Body of pancreas (tissue), 4 donors: ENCODE measurements at places on chromosomes 1 and 21. TPM values are rescaled to one million over a fixed set of nuclear protein-coding genes. Genes with fewer than 3 reads are reported as not detected.
A peak's percentile ranks its signal among the peaks of the same experiment; 100 is the strongest.

The GJC2 gene
- 1.6 TPM for total RNA-seq

- H3K27ac ChIP-seq: no peak overlapping the region
- H3K36me3 ChIP-seq: no peaks in the 10 kb centered on the region
- peaks cover 13% of the 10 kb centered on the region for H3K4me1 ChIP-seq
- no peak overlapping the region for H3K4me3 ChIP-seq
These were observed 118.7 kb upstream of the BARHL2 start for GRCh38 chr1:90835661-90836344.

DNA sequence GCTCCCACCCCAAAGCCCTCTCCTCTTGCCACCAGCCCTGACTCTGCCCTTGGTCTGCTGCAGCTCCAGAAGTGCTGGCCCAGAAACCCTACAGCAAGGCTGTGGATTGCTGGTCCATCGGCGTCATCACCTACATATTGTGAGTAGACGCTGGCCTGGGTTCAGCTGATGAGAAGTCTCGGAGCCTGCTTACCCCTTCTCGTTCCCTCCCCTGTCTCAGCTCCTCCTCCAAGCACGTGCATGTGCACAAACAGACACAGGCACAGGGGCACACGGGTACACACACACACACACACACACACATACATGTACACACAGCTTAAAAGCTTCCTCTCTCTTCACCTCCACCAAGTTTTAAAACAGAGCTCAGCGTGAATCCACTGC, 24.3 kb downstream of the CAMK1G start:
- H3K27me3 ChIP-seq: no peaks in the 10 kb centered on the region
- DNase-seq: no peak
- H3K4me1 ChIP-seq: no peaks in the 10 kb centered on the region
- H3K4me3 ChIP-seq: no peak overlapping the region

DNA sequence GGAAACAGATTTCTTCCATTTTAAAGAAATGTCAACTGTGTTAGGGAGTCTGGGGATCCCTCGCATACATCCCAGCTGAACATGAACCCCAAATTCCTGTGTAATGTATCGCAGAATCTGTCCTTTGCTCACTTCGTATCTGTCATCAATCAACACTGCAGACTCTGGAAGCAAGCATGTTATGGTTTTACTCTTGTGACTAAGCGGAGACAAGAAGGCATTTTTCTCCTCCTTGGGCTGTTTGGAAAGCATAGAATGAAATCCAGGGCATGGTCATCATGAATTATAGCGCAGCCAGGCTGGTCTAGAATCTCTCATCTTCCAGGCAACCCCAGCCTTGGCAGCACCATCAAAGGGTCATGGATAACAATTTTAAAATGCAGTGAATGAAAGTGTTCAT, 290.2 kb downstream of the KIF26B start:
- no peaks in the 10 kb centered on the region for H3K36me3 ChIP-seq
- no peak for DNase-seq
- H3K4me3 ChIP-seq: no peak overlapping the region
- H3K4me1 ChIP-seq: no peaks in the 10 kb centered on the region

DNA sequence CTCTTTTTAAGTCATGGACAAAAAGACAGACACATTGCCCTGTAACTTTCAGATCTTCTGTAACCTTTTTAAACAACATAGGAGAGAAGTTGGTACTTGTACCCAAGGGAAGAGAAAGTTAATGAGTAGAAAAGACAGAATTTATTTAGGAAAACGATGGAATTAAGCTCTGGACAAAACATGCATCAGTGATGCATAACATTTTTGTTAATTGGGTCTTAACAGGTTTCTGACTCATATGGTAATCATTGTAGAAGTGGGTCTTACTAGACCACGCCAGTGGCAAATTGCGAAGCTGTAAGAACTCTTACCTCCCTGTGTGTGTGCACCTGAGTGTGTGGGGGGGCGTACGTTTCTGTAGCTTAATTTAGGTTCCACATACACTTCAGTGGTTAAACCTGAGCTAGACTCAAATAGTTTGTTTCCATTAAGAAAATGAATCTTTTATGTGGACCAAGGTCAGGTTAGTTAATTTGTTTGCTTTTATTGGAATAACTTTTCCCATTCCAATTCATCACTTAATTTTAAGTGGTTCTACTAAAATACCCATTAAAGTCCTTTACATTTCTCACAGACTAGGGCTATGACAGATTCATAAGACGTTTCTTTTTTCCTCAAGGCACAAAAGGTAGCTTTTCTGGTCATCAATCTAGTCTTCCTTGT, 48.1 kb downstream of the NFIA start:
- H3K27me3 ChIP-seq: no peaks in the 10 kb centered on the region
- no peaks in the 10 kb centered on the region for H3K36me3 ChIP-seq
- no peak overlapping the region for H3K4me3 ChIP-seq
- H3K27ac ChIP-seq: no peak overlapping the region
- DNase-seq: no peak

DNA sequence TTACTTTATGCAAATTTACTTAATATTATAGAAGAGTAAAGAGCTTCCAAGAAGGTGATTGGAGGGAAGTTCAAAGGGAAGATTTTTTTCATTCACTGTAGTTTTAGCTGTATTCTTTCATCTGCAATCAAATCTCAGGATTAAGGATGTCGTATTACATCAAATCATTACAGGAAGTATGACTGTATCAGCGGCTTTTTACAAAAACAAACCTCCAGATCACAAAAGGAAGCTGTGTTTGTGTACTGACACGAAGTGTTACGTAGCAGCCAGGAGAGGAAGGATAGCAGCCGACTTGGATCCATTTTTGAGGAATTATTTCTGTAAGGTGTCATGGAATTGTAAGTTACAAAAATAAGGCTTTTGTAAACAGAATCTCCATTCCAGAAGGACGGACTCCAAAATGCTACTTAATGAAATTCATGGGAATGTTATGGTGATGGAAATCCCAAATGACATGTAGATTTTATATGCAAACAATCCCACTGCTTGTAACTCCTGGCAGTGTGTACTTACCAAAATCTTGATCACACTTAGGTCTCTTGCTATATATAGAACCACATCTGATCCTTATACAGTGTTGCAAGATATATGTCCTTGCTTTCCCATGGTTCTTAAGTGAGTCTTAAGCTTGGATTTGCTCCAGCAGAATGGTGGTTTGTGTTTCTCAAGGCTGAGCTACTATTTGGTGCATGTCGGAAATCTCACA, 49.8 kb downstream of the KCNJ15 start:
- H3K4me3 ChIP-seq: no peak overlapping the region
- H3K27ac ChIP-seq: peak overlapping the region; percentile 30
- H3K36me3 ChIP-seq: no peaks in the 10 kb centered on the region
- DNase-seq: no peak

GRCh38 chr21:42404539-42404938, 837 bp downstream of the UBASH3A start:
- no peaks in the 10 kb centered on the region for H3K4me1 ChIP-seq
- H3K27ac ChIP-seq: no peak overlapping the region
- no peaks in the 10 kb centered on the region for H3K36me3 ChIP-seq
- no peak overlapping the region for H3K4me3 ChIP-seq
- DNase-seq: no peak
- no peaks in the 10 kb centered on the region for H3K27me3 ChIP-seq

- no peaks in the 10 kb centered on the region for H3K36me3 ChIP-seq
- no peak overlapping the region for H3K4me3 ChIP-seq
- no peak overlapping the region for H3K27ac ChIP-seq
- no peaks in the 10 kb centered on the region for H3K27me3 ChIP-seq
These were observed 52.6 kb upstream of the EPS8L3 start for GRCh38 chr1:109816175-109816811.

DNA sequence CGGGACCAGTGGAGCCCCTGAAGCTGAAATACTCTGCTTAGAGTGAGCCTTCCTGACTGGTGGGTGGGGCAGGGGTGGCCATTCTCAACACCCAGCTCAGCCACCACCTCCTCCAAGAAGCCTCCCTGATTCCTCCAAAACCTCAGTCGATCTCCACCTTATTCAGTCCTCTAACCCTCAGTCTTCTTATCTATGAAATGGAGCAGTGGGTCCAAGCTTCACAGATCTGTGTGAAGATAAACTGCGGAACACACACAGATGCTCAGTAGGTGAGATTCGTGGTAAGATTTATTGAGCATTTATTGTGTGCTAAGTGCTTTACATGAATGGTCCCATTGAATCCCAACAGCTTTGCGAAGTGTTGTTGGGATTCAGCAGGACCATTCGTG, 93.1 kb upstream of the RUNX3 start:
- no peak for DNase-seq
- H3K27ac ChIP-seq: no peak overlapping the region
- no peak overlapping the region for H3K4me3 ChIP-seq

The ASPM gene
- total RNA-seq: under 0.01 TPM

The LCE4A gene
- total RNA-seq: not detected

The RERE gene
- 128 TPM for total RNA-seq

GRCh38 chr1:176522310-176522845, 59.4 kb downstream of the PAPPA2 start:
- no peak for DNase-seq
- no peak overlapping the region for H3K27ac ChIP-seq
- H3K4me1 ChIP-seq: peaks cover 9% of the 10 kb centered on the region
- H3K27me3 ChIP-seq: no peaks in the 10 kb centered on the region
- H3K36me3 ChIP-seq: no peaks in the 10 kb centered on the region

DNA sequence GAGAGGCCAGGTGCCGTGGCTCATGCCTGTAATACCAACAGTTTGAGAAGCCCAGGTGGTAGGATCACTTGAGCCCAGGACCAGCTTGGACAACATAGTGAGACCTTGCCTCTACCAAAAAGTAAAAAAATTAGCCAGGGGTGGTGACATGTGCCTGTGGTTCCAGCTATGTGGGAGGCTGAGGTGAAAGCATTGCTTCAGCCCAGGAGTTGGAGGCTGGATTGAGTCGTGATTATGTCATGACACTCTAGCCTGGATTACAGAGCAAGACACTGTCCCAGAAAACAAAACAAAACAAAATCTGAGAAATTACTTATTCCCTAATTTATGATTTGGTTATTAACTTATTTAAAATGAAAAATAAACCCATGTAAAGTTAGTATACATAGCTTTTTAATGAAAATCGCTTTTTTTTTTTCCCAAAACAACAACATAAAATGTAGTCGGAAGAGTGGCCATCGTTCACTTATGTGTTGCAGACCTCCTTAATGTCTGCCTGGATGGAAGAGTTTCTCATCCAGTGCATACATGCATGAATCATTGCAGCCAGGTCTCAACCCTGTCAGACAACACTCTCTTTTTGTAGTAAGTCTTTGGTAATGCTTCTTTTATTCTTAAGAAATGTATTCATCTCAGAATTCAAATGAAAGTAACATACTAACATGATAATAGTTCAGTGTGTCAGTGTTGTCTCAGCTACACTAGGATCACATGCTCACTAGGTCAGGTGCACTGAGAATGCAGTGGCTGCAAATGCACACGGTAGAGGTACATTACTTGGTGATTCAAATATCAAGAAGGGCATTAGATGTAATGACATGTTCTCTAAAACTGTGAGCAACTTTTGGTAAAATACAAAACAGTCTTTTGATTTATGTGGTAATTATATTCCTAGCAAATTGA, 28.0 kb downstream of the ITSN1 start:
- H3K4me1 ChIP-seq: no peaks in the 10 kb centered on the region
- H3K27ac ChIP-seq: no peak overlapping the region
- H3K27me3 ChIP-seq: no peaks in the 10 kb centered on the region
- no peak for DNase-seq

- DNase-seq: no peak
- no peaks in the 10 kb centered on the region for H3K27me3 ChIP-seq
- H3K36me3 ChIP-seq: no peaks in the 10 kb centered on the region
- H3K27ac ChIP-seq: no peak overlapping the region
- no peak overlapping the region for H3K4me3 ChIP-seq
- H3K4me1 ChIP-seq: peaks cover 5% of the 10 kb centered on the region
These were observed 274.2 kb upstream of the C1orf105 start for GRCh38 chr1:172146141-172146850.

DNA sequence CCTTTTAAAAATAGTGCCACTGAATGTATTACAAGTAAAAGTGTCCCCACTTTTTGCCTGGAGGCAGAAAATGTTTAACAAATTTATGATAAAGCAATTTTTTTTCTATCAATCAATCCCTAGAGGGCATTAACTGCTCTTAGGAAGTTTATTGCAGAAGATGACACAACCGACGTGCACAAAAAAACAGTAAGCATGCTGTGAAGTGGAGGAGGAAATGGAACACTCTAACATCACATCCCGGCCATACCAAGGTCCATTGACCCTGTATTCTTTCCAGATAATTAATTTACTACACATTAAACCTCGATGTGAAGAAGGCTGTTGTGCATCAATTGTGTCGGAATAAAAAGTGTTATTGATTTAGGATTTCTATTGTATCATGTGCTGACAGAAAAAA, 264.9 kb upstream of the NR5A2 start:
- DNase-seq: no peak
- H3K27ac ChIP-seq: no peak overlapping the region
- no peaks in the 10 kb centered on the region for H3K4me1 ChIP-seq
- no peak overlapping the region for H3K4me3 ChIP-seq
- no peaks in the 10 kb centered on the region for H3K36me3 ChIP-seq

DNA sequence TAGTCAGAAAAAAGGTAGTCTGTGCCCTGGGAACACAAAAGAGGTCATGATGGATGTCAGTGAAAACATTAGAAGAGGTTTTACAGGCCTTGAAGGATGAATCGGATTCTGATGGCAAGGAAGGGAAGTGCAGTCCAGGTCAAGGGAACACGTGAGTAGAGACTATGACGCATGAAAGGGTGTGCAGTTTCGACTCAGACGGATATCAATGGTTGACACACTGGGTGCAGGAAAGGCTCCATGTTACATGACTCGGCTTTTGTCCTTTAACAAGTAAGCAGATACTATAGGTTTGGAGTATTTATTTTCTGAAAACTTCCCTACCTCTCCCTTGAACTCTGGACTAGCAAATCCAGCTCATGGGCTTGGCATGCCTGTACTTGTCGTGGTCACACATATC, 55.3 kb downstream of the SEC16B start:
- peaks cover 9% of the 10 kb centered on the region for H3K4me1 ChIP-seq
- no peaks in the 10 kb centered on the region for H3K36me3 ChIP-seq
- H3K27ac ChIP-seq: no peak overlapping the region
- H3K27me3 ChIP-seq: no peaks in the 10 kb centered on the region
- DNase-seq: no peak
- no peak overlapping the region for H3K4me3 ChIP-seq

- H3K27me3 ChIP-seq: no peaks in the 10 kb centered on the region
- no peak for DNase-seq
- peak overlapping the region; percentile 82 for H3K27ac ChIP-seq
- H3K4me3 ChIP-seq: no peak overlapping the region
These were observed 5.2 kb downstream of the SELENON start for GRCh38 chr1:25804964-25805862.

The RHD gene
- total RNA-seq: not detected

The FCRL3 gene
- not detected for total RNA-seq

The ZSWIM5 gene
- 4.4 TPM for total RNA-seq

DNA sequence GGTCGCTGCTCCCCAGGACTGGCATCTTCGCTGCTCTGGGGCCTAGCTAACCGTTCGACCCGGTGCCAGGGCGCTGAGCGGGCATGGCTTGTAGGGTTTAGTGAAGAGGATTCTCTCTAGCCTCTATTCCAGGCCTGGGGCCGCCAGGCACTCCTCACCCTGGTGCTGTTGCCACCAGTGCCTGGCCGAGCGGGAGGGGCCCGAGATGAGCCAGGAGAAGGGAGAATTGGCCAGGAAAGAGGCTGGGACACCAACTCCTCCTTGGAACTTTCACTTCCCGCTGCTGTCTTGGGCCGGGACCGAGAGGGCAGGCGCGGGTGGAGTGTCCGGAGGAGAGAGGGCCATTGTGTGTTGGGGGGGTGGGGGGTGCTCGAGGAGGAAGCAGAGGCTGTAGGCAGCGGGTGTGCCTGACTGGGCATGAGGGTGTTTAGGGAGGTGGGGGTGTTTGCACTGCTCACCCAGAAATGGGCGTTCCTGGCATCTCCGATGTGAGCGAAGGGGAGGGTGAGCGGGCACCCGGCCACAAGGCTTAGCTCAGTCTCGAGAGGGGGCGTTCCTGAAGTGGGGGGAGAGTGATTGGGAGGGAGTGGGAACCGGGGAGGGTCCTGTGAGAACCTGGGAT, 772 bp downstream of the ADAM15 start:
- peak; percentile 46 for DNase-seq
- peak overlapping the region; percentile 32 for H3K4me3 ChIP-seq
- H3K4me1 ChIP-seq: peaks cover 31% of the 10 kb centered on the region
